ENCODE measurements at places on chromosomes 7 and 10. TPM values are rescaled to one million over a fixed set of nuclear protein-coding genes. Genes with fewer than 3 reads are reported as not detected.

Gene OPALIN
- polyA plus RNA-seq, result not detected

Gene UCN3
- not detected for polyA plus RNA-seq

Gene ANXA11
- polyA plus RNA-seq, result 103 TPM

Gene SEMA4G
- 7.7 TPM for polyA plus RNA-seq

Gene FAM13C
- polyA plus RNA-seq, result 31.9 TPM

Gene MALRD1
- 2.1 TPM for polyA plus RNA-seq

Gene ADAM22
- polyA plus RNA-seq, result 17.1 TPM

Gene ASAH2
- polyA plus RNA-seq, result 1.2 TPM

Gene PNLIPRP1
- not detected for polyA plus RNA-seq

Gene HMX2
- not detected for polyA plus RNA-seq

Gene PRKAG2
- 11.3 TPM for polyA plus RNA-seq

Gene LAMB1
- polyA plus RNA-seq, result 609 TPM

Gene CLCN1
- polyA plus RNA-seq, result 0.27 TPM

Gene C7orf57
- polyA plus RNA-seq, result 0.11 TPM

Gene ZNF365
- polyA plus RNA-seq, result 0.17 TPM

Gene AEBP1
- 110 TPM for polyA plus RNA-seq

Gene IDI2
- polyA plus RNA-seq, result not detected

Gene SHTN1
- 7.9 TPM for polyA plus RNA-seq

Gene EPO
- polyA plus RNA-seq, result not detected

Gene EVX1
- not detected for polyA plus RNA-seq

Gene BUD23
- polyA plus RNA-seq, result 81.0 TPM

Gene SEMA3A
- 29.2 TPM for polyA plus RNA-seq

Gene ANKRD2
- polyA plus RNA-seq, result 7.2 TPM

Gene FEZF1
- not detected for polyA plus RNA-seq

Gene CYP2C9
- 0.11 TPM for polyA plus RNA-seq

Measured in muscle of leg (tissue), 16 donors.